NT2/D1 (cell line): ENCODE measurements at places on chromosomes 1 and 21.

DNA sequence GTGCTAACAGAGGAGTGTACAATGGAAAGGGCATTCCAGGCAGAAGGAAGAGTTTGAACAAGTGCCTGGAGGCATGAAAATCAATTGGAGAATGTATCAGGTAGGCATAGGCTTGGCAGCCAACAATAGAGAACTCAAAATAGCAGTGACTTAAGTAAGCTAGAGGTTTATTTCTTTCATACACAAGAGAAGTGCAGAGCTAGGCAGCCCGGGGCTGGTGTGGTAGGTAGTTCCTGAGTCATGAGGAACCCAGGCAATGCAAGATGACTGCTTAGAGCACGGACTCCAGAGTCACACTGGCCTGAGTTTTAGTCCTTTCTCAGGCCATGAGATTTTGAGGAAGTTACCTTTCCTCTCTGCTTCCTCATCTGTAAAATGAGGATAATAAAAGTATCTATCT is 74.8 kb upstream of the LRRN2 start:
- no peak for DNase-seq

DNA sequence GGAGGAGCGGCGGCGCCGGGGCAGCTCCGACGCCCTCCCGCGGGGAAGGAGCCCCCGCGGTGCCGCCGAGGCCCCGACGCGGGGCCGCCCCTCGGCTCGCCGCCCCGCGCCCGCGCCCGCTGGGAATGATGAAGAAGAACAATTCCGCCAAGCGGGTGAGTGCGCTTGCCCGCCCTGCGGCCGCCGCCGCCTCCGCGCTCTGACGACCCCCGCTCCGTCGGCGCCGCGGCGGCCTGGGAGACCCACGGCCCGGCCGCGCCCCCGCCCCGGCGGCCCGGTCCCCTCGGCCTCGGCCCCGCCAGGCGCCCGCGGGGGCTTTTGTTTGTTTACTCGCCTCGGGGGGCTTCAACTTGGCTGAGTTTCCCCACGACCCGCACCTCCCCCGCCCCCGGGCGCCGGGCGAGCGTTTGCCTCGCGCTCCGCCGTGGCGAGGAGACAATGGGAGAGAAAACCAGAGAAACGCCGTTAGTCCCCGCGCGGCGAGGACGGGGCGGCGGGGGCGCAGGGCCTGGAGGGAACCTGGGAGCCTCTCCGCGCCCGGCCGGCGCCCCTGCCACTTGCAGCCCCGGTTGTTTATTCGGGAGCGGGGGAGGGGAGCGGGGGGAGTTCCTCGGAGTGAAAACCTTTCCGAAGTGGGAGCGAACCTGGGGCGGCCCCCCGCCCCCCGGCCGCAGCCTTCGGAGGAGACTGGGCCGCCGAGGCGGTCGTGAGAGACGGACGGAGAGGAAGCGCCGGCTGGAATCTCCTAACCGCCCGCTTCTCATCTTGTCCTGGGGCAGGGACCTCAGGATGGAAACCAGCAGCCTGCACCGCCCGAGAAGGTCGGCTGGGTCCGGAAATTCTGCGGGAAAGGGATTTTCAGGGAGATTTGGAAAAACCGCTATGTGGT is 661 bp downstream of the PLEKHO1 start:
- no peak for DNase-seq

DNA sequence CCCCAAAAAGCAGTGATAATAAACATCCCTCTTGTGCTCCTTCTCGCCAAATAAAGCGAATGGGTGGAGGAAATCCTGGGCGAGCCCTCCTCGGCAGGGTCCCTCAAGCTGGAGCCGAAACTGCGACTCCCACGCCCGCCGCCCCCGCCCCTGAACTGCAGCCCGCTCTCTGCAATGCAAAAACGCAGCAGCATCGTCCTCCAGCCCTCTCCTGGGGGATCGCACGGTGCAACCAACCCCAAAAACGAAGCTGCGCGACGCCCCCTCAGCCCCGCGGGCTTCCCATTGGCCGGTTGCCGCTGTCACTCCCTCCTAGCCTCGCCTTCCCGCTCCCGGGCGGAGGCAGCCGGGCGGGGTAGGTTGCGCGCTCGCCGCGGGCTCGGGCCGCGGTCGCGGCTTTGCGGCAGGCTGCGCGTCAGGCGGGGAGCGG is at the start of gene TMCC2:
TSS of gene TMCC2 (plus strand) at position 363 of the 430 bp plus-strand sequence. CDS start 619 bp downstream, outside the sequence.
- DNase-seq, result peak; percentile 99

- DNase-seq, result no peak
These were observed 83.3 kb upstream of the DISP3 start for GRCh38 chr1:11395616-11396015.

GRCh38 chr1:48051466-48052126 is 54.4 kb upstream of the TRABD2B start:
- no peak for DNase-seq

DNA sequence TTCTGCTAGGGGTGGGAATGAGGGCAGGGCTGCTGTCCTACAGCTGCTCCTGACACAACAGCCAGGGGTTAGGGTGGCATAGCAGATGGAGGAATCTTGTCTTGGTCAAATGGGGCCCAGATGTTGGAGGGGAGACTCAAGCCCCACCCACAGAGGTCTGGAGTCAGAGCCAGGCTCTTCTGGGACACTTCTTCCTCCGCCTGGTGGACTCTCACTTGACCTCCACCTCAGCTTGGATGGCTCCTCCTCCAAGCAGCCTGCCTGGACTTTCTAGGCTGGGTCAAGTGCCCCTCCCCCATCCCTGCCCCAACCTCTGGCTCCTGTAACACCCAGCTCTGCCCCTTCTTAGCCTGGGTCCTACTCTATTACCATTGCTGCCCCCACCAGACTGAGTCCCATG is 35.5 kb downstream of the EPHA2 start:
- DNase-seq, result no peak

GRCh38 chr1:1858382-1859086 is 32.4 kb downstream of the GNB1 start:
- DNase-seq, result peak; percentile 20

DNA sequence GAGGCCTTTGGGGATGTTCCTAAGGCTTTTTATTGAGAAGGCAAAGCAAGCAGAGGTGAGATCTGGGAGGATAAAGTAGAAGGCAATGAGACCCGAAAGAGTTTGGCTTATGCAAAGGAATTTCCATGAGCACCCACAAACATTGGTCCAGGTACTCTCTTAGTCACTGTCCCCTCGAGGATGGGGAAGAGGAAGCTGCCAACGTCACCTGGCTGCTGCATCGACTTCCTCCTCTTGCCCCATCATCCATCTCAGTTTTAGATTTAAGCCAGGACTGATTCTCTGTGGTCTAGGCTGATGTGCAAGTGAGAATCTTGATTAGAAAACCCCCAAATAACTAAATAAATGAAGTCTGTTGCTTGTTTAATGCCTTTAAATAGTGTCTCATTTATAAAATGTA is 28.7 kb downstream of the RUNX1 start:
- no peak for DNase-seq

DNA sequence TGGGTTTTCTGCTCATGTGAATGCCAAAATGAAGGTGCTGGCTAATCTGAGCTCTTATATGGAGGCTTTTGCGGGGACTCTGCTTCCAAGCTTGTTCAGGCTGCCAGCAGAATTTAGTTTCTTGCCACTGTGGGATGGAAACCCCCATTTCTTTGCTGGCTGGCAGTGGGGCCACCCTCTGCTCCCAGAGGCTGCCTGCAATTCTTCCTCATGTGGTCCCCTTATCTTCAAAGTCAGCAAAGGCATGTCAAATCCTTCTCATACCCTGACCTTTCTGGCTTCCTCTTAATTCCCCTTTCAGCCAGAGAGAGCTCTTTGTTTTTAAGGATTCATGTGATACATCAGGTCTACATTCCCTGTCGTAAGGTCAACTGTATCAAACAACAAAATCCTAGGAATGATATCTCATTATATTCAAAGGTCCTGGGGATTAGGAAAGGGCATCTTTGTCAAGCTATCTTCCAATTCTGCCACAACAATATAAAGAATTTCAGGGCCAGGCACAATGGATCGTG is 5.2 kb upstream of the GPR161 start:
- no peak for DNase-seq

GRCh38 chr1:112318698-112319370 is 77.2 kb upstream of the CTTNBP2NL start:
- no peak for DNase-seq

DNA sequence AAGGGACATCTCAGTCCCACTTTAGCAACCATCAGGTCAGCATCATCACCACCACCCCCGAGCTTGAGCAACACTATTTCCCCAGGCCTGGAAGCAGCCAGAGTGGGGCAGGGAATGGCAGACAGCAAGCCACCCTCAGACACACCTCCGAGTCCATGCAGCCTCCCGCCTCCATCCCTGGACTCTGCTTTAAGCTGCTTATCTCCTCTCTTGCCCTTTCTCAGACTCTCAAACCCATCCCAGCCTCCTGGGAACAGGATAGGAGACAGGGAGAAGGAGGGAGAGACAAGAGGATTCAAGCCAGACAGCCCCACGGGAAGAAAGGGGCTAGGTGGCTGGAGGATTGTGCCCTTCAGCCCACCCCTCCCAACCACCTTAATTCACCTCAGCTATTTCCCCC is 1.7 kb downstream of the PIAS3 start:
- DNase-seq, result no peak

DNA sequence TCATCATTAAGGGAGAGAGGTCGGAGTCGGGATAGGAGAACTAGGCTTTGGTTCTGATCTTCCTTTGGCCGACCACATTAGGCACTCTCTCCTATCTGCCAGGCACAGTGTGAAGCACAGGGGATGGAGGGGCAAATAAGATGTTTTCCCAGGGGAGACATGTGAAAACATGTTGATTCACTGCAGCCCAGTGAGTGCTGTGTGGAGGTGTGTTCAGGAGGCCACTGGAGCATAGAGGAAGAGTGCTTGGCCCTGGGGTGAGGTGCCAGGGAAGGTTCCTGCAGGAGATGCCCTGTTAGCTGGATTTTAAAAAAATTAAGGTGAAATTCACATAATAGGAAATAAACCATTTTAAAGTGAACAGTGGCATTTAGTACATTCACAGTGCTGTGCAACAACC is 3.7 kb downstream of the VANGL2 start:
- no peak for DNase-seq

- no peak for DNase-seq
These were observed 909 bp upstream of the PAXBP1 start for GRCh38 chr21:32772281-32773047.

DNA sequence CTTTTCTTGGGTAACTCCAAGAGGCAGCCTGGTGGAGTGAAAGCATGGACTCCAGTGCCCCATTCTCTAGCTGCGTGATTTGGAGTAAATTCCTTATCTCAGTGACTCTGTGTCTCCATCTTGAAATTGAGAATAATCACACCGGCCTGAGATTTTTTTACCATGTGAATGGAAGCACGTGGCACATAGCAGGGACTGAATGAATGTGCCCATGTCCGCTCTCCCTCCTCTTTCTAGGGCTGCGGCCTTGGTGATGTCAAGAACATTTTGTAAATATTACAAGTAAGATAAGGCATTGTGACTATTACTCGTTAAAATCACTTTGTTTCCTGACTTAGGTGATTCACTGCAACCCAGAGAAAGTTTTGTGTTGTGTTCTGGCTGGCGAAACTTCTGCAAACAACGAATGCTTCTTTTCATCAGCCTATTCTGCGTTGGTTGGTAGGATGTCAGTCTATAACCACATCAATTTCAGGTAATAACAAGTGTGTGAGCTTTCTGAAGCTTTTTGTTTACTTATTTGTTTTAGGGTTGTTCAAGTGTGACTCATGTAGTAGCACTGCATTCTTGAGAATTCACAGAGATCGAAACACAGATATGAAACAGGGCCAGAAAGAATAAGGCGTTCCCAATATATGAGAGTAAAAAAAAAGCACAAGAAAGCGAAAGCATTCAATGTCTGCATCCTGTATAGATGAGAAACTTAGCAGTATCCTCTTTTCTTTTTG is 135.7 kb upstream of the SLC45A1 start:
- DNase-seq, result no peak

- no peak for DNase-seq
These were observed 58.1 kb upstream of the ADAMTS5 start for GRCh38 chr21:27024971-27025370.

- no peak for DNase-seq
These were observed 5.5 kb downstream of the RAB29 start for GRCh38 chr1:205769641-205770365.

GRCh38 chr21:39715804-39716397 is 29.1 kb upstream of the IGSF5 start:
- peak; percentile 66 for DNase-seq

DNA sequence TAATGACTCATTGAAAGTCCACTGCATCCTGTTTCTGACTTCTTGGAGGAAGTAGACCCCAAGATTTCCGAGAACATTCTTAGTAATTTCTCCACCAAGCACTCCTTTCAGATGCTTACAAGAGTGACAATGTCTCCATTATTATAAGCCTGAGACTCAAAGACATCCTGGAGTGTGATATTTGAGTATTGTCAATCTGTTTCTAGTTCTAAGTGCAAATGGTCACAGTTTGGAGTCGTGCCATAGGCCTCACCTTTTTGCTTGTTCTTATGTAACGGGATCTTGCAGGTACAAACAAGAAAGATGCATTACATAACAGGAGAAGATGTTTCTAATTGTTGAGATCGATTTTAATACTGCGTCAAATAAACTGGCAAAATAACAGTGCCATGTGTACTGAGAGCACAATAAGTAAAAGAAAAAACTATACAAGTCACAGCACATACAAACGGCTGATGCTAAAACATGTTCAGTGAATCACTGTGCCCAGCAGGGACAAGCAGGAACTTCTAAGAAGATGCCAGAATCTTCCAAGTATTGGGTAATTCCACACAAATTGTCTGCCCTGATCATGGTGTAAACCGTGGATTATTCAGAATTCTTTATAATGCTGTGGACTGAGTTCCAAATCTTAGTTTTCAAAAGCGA is 54.1 kb downstream of the CD2 start:
- DNase-seq, result no peak
